Vagina (tissue), 2 donors: ENCODE measurements at places on chromosomes 3 and 15.
A peak's percentile ranks its signal among the peaks of the same experiment; 100 is the strongest.

DNA sequence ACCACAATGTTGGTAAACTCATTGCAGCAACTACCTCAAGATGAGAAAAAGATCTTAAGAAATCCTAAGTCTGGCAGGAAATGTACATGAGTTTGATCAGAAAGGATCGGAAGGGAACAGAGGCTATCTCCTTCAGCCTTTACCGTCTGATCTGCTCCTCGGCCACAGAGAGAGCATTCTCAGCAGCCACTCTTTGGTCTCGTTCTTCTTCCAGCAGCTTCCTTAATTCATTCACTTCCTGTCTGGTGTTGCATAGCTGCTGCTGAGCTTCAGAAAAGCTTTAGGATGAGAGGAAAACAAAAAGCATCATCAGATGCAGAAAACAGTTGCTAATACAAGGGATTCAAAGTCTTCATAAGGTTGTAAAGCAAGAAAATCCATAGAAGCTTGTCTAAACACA is 6.6 kb upstream of the HCLS1 start:
- no peak for DNase-seq

- no peak for DNase-seq
Observed at GRCh38 chr3:185297867-185298266, 44.0 kb upstream of the EHHADH start.

- no peak for DNase-seq
Observed at GRCh38 chr3:111979434-111980038, 710 bp downstream of the ABHD10 start.

- no peak for DNase-seq
Observed at GRCh38 chr3:144264794-144265193, 293.2 kb downstream of the DIPK2A start.

- no peak for DNase-seq
Observed at GRCh38 chr3:30751610-30752299, 142.7 kb downstream of the GADL1 start.

DNA sequence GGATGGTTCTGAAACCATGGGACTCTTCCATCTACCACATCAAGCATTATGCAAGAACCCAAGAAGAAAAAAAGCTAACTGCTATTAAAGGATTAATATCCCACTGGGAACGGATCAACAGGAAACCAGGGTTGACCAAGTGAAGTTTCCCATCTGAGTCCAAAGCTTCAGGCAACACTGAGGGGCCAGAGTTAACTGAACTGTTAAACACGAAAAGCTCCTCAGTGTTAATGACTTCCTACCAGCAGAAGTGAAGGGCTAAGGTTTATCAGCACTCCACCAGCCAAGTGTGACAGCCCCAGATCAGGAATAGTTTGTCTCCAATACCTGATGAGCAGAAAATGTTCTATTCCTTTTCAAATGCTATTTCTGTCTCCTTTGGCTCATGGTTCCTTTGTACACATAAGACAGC is 36.7 kb downstream of the PTPN9 start:
- no peak for DNase-seq

GRCh38 chr15:71538181-71538580 is 272.2 kb upstream of the NR2E3 start:
- DNase-seq: no peak

GRCh38 chr3:143707848-143708247 is 140.4 kb downstream of the SLC9A9 start:
- DNase-seq: no peak

DNA sequence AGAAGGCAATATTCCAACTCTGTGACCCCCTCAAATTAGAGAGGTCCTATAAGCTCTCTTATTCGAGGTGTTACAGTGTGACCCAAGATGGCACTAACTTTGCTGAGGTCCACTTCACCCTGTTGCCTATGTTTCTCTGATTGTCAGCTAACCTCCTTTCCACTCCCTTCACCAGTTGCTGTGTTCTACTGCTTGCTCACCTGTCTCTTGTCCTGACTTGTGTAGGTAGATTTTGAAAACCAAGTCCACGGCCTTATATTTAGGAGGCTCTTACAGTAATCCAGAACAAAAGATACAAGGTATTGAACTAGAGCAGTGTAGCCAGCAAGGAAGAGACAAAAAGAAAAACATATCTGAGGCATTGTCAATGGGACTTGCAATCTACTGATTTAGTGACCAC is 20.1 kb upstream of the GSK3B start:
- DNase-seq: no peak

DNA sequence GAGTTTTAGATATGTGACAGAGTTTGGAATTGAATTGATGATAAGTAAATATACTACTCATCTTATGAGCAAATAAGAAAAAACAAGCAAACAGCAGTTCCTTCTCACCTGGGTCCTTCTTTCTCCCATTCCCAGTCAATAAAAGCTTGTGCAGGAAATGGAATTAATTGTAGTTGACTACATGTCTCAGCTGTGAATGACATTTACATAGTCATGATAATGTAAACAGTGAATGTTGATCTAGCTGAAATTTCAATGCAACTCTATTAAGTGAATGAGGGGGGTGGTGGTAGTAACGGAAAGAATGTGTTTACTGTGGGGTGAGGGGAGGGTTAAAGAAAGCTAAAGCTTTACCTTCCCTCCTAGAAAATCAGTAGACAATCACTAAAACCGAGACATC is 76.2 kb downstream of the NFKBIZ start:
- DNase-seq: no peak

GRCh38 chr3:99286266-99286845 is 352.0 kb upstream of the COL8A1 start:
- no peak for DNase-seq

DNA sequence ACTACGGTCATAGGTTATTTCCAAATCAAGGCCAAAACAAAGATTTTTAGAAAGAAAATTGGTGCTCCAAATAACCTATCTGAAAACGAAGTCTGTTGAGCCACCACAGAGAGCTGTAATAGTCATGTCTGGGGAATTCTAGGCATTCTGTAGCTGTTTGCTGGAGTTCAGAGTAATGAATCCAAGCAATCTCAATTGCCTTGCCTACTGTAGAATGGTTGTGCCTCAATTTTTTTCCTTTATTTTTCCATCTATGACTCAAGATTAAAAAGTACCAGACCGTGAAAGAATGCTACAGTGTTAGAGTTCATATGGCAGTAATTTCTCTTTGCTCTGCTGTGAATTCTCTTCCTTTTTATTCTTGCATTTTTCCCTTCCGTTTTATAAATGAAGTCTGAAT is 1007.2 kb upstream of the ALCAM start:
- DNase-seq: no peak

DNA sequence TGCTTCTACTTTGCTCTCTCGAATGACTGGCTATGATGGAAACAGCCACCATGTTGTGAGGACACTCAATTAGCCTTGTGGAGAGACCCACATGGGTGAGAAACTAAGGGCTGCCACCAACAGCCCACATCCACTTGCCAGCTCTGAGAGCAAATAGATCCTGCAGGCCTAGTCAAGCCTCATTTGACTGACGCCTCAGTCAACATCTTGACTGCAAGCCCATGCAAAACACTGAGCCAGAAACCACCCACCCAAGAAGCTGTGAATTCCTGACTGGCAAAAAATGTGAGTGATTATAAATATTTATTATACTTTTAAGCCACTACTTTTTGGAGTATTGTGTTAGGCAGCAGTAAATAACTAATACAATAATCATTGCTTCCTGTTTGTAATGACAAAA is 58.4 kb downstream of the NOX5 start:
- no peak for DNase-seq

DNA sequence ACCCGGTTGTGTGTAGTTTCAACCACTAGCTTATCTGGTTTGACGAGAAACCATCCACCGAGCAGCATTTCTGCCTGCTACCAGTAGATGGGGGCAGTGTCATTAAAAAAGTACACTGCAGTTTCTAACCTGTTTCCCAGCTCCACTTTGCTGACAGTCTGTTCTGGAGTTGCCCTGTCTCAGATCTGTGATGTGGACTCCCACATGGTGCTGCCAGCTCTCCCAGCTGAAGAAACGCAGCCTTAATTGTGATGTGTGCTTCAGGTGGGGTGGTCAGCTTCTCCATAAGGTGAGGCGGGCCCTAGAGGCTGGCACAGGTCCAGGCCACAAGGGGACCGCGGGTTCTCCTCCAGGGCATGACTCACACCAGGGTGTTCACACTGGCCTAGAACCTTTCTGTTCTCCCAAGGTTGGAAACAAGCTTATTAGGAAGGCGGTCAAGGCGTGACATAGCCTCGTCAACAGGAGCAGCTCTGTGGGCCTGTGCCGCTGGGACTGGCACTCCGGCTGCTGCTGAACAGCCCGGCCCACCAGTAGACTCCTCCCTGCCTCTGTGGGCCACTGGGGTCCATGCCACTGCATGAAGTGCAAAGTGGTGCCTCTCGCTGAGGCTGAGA is 2.9 kb upstream of the FAM43A start:
- peak; percentile 90 for DNase-seq

- no peak for DNase-seq
Observed at GRCh38 chr3:88882121-88882520, 225.3 kb upstream of the EPHA3 start.

DNA sequence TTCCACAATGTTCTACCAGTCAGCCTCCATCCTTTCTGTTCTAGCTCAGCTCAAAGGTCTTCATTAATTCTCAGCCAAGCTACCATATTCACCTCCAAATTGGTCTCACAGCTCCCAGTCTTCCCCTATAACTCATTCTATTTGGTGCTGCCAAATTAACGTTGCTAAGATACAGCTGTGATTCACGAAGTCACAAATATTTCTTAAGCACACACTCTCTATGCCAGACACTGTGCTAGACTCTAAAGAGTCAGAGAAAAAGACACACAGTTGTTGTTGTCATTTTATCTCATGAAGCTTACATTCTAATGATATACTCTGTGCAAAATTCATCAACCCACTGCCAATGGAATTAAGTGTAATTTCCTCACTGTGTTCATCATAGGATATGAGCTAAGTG is 102.8 kb downstream of the FRMD5 start:
- no peak for DNase-seq

DNA sequence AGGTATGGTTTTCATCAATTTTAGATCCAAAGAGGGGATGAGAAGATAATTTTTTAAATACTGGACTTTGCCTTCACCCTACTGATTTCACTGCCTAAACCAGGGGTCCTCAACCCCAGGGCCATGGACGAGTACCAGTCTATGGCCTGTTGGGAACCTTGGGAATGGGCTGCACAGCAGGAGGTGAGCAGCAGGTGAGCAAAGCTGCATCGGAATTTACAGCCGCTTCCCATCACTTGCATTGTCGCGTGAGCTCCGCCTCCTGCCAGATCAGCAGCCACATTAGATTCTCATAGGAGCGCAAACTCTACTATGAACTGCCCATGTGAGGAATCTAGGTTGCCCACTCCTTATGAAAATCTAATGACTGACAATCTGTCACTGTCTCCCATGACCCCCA is 76.3 kb upstream of the TTBK2 start:
- DNase-seq: no peak

- DNase-seq: no peak
Observed at GRCh38 chr3:66638717-66639116, 137.9 kb upstream of the LRIG1 start.

- DNase-seq: no peak
Observed at GRCh38 chr15:81751256-81751655, 294.6 kb downstream of the MEX3B start.

GRCh38 chr3:69104586-69104985 is 17.8 kb downstream of the LMOD3 start:
- DNase-seq: no peak

- DNase-seq: no peak
Observed at GRCh38 chr3:107676469-107677309, 153.9 kb downstream of the BBX start.

GRCh38 chr15:68818066-68818768 is 2.5 kb downstream of the ANP32A start:
- no peak for DNase-seq

GRCh38 chr15:48667701-48668100 is 22.2 kb upstream of the FBN1 start:
- DNase-seq: no peak

- DNase-seq: no peak
Observed at GRCh38 chr15:45146405-45146804, 16.6 kb downstream of the DUOX1 start.

DNA sequence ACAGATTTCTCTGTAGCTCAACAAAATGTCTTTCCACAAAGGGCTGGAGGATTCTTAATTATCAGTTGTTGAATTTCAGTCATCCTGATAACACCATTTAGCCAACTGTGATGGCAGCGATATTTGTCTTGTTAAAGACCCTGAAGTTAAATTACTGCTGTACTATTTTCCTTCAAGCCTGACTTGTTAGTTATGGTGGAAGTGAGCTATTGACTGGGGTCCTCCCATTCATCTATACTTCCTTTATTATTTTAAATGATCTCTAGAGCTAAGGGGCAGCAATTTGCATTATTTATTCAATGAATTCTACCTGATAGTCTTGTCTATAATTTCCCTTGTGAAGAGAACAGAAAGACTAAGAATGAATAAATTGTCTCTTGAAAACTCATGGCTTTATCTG is 64.1 kb downstream of the RBMS3 start:
- DNase-seq: no peak

DNA sequence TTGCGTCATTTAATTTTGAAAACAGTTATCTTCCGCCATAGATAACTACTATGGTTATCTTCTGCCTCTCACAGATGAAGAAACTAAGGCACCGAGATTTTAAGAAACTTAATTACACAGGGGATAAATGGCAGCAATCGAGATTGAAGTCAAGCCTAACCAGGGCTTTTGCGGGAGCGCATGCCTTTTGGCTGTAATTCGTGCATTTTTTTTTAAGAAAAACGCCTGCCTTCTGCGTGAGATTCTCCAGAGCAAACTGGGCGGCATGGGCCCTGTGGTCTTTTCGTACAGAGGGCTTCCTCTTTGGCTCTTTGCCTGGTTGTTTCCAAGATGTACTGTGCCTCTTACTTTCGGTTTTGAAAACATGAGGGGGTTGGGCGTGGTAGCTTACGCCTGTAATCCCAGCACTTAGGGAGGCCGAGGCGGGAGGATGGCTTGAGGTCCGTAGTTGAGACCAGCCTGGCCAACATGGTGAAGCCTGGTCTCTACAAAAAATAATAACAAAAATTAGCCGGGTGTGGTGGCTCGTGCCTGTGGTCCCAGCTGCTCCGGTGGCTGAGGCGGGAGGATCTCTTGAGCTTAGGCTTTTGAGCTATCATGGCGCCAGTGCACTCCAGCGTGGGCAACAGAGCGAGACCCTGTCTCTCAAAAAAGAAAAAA is 1.2 kb downstream of the B2M start:
- DNase-seq: no peak

DNA sequence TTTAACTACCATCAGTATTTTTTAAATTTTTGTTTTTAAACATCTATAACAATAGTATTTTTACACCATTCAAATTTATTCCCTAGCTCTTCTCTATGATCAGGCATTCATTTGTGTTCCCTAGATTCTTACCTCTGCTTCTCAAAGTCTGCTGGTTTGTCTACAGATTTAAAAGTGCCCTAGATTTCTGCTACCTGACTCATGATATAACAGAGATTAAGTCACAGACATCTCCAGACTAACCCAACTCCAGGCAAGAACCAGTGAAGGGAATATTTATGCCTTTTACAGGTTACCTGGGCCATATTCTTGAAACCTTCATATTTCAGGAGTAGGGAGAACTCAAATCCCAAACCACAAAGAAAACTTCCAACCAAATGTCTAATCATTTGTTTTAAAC is 38.8 kb downstream of the ADAM10 start:
- DNase-seq: no peak

- DNase-seq: no peak
Observed at GRCh38 chr15:55775316-55775715, 32.4 kb upstream of the PRTG start.
